ENCODE measurements at places on chromosomes 16 and 17.

DNA sequence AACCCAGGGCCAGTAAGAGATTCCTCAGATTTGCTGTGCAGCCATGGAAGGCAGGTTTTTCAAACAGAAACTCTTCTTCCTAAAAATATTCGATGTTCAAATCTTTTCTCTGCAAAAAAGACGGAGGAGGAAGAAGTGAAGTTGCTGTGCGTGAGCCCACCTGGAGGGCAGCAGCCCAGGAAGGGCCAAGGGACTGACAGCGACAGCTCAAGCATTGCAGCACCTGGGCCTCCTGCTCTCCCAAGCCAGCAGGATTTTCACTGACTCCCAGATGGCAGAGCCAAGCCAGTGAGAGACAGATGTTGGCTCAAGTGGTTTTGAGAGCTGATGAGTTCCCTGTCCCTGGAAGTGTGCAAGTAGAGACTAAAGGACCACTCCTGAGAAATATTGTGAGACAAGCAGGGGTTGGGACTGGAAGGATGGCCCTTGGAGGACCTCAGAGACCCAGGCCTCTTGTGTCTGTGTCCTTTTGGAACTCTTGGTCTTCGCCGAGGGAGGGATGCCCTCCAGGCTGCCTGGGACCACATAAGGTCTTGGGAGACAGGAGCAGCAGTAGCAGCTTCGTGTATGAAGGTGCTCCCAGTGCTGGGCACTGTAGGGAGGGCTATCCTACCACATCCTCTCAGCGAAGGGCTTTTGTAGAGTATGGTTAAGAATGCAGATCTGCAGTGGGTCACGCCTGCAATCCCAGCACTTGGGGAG is 29.3 kb upstream of the TNFRSF13B start:
- DNase-seq = no peak

DNA sequence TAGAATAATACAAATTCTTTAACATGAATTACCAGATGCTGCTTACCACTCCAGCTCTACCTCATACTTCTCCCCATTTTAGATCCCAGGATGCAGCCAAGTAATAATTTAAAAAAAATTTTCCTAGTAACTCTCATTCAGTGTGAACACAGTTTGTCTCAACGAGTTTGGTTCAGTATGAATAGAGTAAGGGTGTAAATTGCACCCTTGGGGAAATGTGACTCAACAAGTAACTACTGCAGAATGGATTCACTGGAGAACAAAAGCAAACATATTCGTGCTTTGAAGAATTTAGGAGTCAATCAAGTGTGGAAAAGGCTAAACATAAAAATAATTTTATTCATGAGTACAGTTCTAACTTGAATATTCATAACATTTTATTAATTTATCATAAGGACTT is 23.0 kb downstream of the KCNJ16 start:
- DNase-seq = no peak

DNA sequence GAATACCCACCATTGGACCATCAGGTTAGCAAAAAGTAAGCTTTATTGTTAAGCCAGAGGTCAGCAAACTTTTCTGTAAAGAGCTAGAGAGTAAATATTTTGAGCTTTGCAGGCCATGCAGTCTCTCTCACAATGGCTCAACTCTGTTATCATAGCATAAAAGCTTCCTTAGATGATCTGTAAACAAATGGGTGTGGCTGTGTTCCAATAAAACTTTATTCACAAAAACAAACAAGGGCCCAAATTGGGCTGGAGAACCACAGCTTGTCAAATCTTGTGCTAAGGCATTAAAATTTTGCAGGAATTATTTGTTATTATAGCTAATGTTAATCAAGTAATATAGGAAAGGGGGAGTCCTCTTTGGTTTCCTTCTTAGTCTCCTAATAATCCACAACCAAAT is 153.6 kb downstream of the GRIN2A start:
- DNase-seq = no peak

DNA sequence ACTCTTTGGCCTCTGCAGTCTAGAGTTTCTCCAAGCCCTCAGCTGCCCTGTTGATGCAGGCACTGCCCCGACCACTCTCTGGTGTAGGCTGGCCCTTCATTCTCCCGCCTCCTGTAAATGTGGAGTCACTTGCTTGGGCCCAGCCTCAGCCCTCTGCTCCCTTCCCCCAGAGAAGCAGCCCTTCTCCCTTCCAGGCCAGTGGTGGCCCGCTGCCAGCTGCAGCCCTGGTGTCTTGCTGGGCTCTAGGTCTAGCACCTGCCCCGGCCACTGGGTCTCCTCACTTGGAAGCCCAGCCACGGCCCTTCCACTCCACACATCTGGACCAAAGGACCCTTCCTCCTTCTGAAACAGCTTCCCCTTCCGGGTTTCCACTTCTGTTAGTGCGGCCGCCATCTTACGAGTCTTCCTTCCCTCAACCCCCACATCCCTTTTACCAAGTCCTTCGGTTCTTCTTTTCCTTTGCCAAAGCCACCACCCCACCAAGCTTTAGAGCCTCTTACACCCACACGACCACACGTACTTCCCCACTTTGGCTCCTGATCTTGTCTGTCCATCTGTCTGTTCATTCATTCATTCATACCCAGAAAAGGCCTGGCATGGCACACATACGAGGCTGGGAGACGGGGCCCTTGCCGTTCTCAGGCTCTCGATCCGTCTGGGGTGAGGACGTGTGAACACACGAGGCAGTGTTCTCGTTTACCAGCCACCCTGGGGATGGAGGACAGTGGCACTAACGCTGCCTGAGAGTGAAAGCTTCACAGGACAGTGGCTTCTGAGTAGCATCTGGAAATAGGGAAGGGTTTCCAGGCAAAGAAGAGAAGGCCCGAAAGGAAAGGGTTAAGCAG is 68.0 kb downstream of the ABR start:
- DNase-seq = no peak

DNA sequence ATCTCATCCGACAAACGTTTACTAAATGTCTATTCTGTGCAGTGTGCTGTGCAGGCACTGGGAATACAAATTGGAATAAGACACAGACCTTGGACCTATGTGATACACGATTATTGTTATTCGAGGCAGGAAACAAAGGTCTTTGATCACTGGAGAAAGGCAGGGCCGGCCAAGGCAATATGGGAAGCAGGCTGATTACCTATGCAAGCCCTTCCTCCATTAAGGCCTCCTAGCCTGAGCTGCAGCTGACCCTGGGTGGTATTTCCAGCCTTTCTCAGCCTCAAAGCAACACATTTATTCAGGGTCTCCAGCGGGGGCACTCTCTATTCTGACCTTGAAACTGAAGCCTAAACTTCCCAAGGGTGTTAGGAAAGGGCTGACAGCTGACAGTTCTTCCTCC is 13.4 kb downstream of the ST6GALNAC1 start:
- no peak for DNase-seq

GRCh38 chr16:84940670-84941551 is 70.4 kb downstream of the ZDHHC7 start:
- DNase-seq = no peak

GRCh38 chr17:45263477-45263860 is 1.6 kb upstream of the SPATA32 start:
- DNase-seq = no peak

DNA sequence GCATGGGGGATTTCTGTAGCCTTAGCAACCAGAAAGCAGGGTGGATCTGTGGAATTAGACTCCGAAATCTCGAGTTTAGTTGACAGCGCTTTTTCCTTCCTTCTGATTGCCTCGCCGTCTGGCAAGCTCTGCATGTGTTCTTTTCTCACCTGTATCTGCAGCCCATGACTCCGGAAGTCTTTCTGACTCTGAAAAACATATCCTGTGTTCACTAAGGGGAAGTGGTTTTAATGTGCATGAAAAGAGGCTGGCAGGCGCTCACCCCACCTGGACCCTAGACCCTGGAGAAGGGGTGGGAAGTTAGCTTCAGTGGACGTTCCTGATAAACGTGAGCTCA is 158.5 kb downstream of the RPTOR start:
- no peak for DNase-seq

GRCh38 chr17:34725008-34725407 is 145.6 kb downstream of the TMEM132E start:
- DNase-seq = no peak

DNA sequence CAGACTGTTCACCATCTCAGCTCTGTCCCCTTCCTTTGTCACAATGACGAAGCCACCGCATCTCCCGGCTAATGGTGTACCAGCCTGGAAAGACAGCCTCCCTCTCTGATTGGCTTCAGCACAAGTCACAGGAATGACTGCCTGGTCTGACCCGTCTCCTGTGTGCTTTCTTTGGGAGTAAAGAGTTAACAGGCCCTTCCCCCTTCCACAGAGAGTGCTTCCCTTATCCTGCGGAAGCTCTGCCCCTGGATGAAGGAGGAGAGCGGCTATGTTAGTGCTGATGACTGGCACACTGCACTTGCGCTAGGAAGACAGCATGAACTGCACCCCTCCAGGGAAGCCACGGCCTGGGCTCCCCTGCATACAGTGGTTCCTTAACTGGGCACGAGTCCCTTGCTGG is 11.3 kb downstream of the USB1 start:
- DNase-seq = no peak

DNA sequence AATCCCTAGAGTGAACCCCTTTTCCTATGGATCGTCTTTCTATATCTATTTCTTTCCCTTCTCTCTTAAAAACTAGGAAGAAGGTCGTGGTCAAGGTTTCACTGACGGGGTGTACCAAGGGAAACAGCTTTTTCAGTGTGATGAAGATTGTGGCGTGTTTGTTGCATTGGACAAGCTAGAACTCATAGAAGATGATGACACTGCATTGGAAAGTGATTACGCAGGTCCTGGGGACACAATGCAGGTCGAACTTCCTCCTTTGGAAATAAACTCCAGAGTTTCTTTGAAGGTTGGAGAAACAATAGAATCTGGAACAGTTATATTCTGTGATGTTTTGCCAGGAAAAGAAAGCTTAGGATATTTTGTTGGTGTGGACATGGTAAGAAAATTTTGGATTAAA is 9.6 kb downstream of the CYLD start:
- DNase-seq = no peak

DNA sequence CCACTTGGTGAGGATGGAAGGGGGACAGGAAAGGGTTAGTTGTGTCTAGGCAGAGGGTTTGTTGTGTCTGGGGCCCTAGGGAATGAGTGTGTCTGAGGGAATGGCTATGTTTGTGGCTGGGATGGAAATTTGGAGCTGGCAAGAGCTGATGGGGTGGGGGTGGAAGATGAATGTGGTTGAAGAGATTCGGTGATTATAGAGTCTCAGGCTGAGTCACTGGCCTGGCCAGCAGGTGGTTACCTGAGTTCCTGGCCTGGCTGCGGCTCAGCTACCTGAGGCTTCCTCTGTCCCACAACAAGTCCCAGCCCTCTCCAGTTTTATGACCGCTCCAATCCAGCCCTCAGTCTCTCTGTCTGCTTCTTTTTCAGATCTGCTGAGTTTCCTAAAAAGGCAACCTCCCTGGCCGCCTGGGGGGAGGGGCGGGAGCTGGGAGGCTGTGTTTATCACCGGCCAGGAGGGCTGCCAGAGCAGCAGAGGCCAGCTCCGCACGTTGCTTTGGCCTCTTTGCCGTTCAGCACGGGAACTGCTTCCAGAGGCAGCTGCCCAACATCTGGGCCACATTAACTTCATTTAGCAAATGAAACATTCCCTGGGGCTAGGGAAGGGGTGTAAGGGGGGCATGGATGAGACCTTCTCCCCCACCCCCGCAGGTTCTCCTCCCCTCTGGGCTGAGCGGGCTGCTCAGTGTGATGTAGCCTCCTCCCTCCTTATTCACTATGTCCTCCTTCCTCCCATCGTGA is 21.8 kb downstream of the ITGB3 start:
- DNase-seq = no peak

DNA sequence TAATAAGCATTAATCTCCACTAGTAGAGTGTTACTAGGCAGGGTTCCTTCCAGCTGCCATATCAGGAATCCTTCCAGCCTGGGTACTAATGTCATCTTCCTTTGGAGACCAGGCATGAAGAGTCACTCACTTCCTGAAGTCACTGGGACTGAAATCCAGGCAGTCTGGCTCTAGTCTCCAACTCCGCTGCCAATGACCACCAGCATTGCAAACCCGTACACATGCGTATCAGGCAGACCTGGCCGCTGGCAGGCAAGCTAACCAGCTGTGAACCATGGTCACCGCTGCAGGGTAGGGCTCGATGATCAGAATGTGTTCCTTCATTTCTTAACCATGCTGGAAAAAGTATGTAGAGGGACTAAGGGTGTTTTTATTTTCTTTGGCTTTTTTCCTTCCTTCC is 255.5 kb downstream of the CDH13 start:
- DNase-seq = no peak

DNA sequence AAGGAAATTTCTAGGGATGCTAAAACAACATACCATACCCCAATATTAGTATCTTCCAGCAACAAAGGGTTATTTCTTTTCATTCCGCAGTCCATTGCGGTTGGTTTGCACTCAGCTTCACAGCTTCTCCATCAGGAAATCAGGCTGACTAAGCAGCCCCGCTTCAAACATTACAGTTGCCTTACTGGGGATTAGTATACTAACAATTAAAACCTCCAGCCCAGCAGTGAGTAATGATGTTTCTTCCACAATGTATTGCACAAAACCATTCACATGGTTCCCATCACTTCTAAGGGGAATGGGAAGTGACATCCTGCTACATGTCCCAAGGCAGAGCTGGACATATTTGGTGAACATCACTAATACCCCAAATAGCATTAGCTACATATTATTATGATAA is 1384.9 kb downstream of the CDH8 start:
- no peak for DNase-seq

GRCh38 chr16:89612415-89613166 is 851 bp upstream of the DPEP1 start:
- DNase-seq = no peak

DNA sequence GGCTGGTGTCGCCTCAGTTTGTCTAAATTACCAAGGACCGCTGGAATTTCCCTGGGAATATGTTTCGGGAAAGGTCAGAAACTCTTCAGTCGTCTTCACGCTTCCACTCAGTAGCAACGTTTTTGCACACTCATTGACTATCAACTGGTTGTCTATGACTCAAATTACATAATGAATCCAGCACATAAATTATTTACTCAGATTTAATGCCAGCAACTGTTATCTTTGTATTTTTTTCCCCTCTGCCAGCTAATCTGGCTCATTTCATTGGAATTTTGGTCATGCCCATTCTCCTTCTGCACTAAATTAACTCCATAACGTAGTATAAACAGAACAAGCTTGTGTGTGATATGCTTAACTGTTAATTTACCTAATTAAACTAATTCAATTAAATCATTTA is 372.7 kb upstream of the ZFHX3 start:
- no peak for DNase-seq

GRCh38 chr17:51746421-51746820 is 412.1 kb downstream of the CA10 start:
- DNase-seq = no peak

GRCh38 chr17:39946551-39947330 is 16.1 kb upstream of the GSDMA start:
- no peak for DNase-seq

DNA sequence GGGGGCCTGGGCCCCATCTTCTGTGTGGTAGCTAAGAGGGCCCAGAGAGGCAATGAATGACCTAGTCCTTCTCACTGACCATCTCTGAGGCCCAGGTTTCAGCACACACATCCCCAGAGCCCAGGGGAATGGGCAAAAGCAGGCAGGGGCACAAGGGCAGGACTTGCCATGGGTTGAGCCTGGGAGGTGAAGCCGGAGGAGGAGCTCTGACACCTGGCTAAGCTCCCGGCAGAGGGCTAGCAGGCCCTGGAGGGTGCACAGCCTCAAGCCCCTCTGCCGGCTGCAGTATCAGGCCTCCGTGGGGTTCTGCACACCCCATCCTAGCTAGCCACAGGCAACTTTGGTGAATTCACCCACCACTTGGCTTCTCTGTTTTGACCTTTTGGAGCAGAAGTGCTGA is 5.3 kb downstream of the SRCIN1 start:
- no peak for DNase-seq

Data from GM12891 (cell line).